ENCODE measurements at places on chromosomes 1 and 21.

DNA sequence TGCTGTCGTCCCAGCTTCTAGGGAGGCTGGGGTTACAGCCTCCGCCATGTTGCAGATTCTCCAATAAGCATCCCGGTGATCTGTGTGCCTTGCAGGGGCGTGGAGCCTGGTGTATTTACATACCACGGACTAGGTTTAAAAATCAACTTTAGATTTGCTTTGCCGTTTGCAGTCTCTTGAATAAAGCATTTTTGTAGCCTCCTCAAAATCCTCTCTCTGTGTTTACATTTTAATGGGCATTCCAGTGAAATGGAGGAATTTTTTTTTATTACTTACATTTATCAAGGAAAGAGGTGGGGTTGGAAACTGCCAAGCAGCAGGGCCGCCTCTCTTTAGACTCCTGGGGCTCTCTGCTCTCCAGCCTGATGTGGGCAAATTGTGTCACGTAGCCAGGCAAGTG lies 437.5 kb upstream of the VAMP3 start:
- no peak for DNase-seq
- H3K27me3 ChIP-seq: peaks cover 8% of the 10 kb centered on the region
- no peak overlapping the region for H3K27ac ChIP-seq
- H3K4me3 ChIP-seq: no peak overlapping the region
- H3K4me1 ChIP-seq: peaks cover 18% of the 10 kb centered on the region
- no peaks in the 10 kb centered on the region for H3K36me3 ChIP-seq

GRCh38 chr1:224911217-224911616 lies 18.3 kb upstream of the DNAH14 start:
- no peak for DNase-seq
- no peak overlapping the region for H3K27ac ChIP-seq

GRCh38 chr1:63101336-63101735 lies 221.0 kb upstream of the FOXD3 start:
- no peak overlapping the region for H3K27ac ChIP-seq
- no peaks in the 10 kb centered on the region for H3K27me3 ChIP-seq
- DNase-seq: no peak

- no peak overlapping the region for H3K27ac ChIP-seq
- H3K4me1 ChIP-seq: peaks cover 5% of the 10 kb centered on the region
- no peak overlapping the region for H3K4me3 ChIP-seq
- DNase-seq: peak; percentile 57
- peaks cover 12% of the 10 kb centered on the region for H3K36me3 ChIP-seq
Observed at GRCh38 chr1:198904321-198904720, 265.5 kb downstream of the PTPRC start.

- H3K27ac ChIP-seq: no peak overlapping the region
- no peak overlapping the region for H3K4me3 ChIP-seq
- no peaks in the 10 kb centered on the region for H3K4me1 ChIP-seq
- peaks cover 5% of the 10 kb centered on the region for H3K27me3 ChIP-seq
- no peak for DNase-seq
- H3K36me3 ChIP-seq: no peaks in the 10 kb centered on the region
Observed at GRCh38 chr1:226772446-226773139, 33.5 kb upstream of the ITPKB start.

GRCh38 chr1:6286266-6286665 lies 25.4 kb upstream of the GPR153 start:
- H3K36me3 ChIP-seq: peaks cover 53% of the 10 kb centered on the region
- no peaks in the 10 kb centered on the region for H3K27me3 ChIP-seq
- peaks cover 3% of the 10 kb centered on the region for H3K4me1 ChIP-seq
- H3K27ac ChIP-seq: no peak overlapping the region
- H3K4me3 ChIP-seq: no peak overlapping the region
- no peak for DNase-seq
